ENCODE measurements at places on chromosomes 2 and 18.
A peak's percentile ranks its signal among the peaks of the same experiment; 100 is the strongest.

GRCh38 chr2:217691920-217692666 is 310.7 kb downstream of the TNS1 start:
- DNase-seq = no peak

GRCh38 chr2:109353806-109354745 is 225.1 kb downstream of the SH3RF3 start:
- no peak for DNase-seq

- no peak for DNase-seq
Measured at GRCh38 chr2:73993376-73993775, 8.7 kb downstream of the TET3 start.

GRCh38 chr2:229081411-229081810 is 189.7 kb downstream of the PID1 start:
- DNase-seq = no peak

- no peak for DNase-seq
Measured at GRCh38 chr2:70888923-70889715, 46.6 kb upstream of the ATP6V1B1 start.

DNA sequence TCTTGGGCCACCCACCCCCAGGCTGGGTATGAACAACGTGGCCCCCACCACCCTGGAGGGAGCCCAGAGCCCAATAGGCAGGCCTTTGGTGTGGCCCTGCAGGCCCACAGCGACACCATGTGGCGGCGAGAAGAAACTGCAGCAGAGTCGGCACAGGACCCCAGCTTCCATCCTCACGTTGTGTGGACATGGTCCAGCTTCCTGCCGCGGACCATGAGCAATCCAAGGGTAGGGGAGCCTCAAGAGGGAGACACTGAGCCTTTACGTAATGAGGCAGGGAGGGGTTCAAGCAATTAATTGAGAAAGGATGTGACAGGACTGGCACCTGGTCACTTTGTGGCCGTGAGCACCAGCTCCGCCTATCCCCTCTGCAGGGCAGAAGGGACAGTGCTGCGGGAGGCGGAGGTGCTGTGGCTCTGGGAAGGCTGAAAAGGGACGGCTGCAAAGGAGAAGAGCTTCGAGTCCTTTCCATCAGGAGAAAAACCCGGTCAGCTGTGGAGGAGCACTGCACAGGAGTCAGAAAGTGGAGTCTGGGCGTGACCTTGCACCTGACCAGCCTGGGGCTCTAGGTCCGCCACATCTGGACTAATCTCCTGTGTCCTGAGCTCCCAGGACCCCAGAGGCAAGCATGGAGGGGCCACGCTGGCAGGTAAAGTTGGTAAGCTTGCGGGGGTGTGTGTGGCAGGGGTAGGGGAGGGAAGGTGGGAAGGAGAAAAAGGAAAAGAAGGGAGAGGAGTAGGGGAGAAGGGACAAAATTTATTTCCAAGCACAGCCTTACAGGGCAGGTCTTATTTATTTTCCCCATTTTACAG is 44.9 kb downstream of the TMEM37 start:
- DNase-seq = peak; percentile 76

DNA sequence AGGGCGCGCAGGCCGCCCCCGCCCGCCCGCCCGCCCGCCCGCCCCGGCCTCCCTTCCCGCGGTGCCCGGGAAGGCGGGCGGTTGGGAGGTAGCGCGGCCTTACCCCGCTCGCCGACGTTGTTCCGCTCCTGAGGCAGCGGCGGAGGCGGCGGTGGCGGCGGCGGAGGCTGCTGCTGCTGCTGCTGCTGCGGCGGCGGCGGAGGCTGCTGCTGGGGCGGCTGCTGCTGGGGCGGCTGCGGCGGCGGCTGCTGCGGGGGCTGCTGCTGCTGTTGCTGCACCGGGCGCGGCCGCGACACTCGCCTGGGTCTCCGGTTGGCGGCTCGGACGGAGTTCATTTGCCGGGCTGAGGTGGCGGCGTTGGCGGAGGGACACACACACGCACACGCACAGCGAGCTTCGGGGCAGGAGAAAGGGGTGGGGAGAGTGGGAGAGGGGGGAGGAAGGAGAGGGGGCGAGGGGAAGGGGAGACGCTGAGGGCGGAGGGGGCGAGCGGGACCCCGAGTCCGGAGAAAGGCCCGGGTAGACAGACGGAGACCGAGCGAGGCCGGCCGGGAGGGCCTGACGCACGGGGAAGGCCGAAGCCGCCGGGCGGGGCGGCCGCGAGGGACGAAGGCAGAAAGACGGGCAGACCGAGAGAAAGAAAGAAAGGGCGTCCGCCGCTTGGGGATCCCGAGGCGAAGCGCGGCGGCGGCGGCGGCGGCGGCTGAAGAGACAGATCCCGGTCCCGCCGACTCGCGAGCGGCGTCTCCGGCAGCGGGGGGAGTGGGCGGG is 727 bp downstream of the FBXO11 start:
- no peak for DNase-seq

DNA sequence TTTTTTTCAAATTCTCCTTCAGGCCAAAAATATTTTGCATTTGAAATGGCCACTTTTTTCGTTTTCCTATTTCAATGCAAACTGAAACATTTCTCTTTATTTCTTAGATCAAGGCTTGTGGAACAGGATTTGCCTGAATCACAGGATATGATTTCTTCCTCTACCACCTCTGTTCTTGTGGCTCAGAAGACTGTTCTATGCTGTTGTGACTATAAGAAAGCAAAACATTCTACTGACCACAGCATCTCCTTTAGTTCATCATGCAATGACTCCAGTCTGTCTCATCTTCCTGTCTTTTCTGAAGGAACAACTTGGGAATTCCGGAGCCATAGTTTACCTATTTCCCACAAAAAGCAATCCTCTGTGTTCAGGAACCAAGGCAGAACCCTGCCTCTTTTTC is 16.2 kb upstream of the ZNF512 start:
- DNase-seq = no peak

DNA sequence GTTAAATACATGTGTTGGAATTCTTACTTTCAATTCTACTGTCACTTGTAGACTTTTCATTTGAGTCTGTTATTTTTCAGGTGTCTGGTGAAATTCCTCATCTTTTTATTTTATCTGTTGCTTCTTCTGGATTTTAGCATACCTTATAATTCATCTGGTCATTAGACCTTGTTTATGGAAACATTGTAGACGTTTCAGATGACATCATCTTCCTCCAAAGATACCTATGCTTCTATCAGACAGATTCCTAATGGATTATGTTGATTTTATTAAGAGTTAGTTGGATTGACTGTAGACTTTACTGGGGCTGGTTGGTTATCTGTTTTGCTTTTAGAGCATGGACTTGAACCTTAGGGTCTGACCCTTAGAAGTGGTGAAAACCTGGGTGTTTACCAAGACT is 15.3 kb upstream of the MFSD2B start:
- no peak for DNase-seq

DNA sequence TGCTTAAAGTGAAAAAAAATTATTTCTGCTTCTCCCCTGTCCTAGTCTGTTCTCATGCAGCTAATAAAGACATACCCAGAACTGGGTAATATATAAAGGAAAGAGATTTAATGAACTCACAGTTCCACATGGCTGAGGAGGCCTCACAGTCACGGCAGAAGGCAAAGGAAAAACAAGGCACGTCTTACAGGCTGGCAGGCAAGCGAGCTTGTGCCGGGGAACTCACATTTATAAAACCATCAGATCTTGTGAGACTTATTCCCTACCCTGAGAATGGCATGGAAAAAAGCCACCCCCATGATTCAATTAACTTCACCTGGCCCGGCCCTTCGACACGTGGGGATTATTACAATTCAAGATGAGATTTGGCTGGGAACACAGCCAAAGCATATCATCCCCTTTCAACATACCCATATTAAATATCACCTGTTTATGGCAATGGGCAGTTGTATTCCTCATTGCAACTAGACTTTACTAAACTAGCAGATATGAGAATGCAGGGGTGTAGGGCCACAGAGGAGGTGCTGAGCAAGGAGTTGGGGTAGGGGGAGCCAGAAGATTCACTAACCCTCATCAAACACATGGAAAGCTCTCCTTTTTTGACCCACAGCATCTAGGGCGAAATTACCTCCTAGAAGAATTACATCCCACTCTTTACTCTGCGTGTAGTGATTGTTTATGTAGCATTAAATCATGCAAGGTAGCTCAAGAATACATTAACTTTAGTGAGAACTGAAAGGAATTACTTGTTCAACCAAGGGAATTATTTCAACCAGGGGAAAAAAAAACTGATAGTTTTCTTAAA is 183.3 kb upstream of the DOK6 start:
- DNase-seq = no peak

DNA sequence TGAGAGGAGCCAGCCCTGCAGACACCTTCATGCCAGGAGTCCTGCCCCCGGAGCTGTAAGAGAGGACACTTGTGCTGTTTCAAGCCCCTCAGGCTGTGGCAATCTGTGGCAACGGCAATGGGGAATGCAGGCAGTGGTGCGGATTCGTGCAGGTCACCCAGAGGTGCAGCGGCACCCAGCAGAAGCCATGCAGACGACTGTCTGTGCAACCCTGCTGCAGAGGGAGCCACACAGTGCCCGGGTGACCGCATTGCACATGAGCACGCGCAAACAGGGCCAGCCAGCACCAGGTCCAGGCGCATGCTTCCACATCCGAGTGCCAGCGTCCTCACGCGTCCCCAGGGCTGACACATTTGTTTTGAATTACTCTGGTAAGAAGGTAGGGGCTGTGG is 84.8 kb upstream of the GPC1 start:
- DNase-seq = no peak

DNA sequence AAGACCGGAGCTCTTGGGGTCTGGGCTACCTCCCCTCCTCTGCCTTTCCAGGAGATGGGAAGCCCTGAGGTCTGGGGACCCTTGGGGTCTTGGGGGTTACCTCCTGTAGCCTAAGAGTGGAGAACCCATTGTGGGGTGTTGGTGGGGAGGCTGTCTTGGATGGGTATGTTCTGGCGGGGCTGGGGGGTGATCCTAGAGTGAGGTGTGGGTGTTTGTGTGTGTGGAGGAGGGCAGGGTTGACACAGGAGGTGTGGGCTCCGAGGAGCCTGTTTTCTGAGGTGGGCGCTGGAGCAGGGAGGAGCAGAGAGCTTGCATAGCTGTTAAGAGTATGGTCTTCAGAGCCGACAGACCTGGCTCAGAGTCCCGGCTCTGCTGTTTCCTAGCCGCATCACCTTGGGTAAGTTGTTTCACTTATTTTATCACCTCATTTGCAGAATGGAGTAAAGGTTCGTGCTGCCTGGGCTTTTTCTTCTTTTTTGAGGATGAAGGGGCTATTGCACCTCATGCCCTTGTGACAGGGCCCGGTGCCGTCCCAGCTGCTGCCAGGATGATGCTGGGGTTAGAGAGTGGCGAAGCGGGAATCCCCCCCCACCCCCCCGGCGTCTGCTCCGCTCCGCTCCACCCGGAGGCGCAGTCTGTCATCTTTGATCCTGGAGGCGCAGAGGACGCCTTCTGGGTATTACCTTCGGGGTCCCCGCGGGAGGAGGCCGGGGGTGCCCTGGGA is 17.2 kb downstream of the TET3 start:
- DNase-seq = no peak

- DNase-seq = peak; percentile 27
Measured at GRCh38 chr2:42457011-42457410, 36.8 kb downstream of the KCNG3 start.

DNA sequence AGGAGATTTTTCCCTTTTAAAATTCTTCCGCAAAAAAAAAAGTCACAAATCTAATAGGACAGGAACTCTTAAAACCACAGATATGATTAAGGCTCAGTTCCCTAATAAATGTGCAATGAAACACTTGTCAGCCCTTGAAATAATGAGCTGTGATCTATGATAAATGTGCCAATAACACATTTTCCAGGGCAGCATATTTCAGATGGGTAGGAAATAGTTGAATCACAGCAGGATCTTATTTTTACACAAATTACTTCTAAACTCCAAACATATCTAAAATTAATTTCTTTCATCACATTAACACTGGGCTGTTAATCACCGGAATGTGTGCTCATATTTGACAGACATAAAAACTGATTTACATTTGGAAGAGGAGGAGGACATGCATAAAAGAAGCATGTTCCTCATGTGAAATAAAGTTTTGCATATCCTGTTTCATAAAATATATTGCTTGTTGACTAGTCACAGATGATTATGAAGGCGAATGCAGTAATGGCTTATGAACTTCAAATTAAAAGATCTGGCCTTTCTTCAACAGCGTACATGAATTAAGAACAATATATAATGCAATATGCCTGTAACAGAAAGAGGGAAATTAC is 281.4 kb downstream of the PAX3 start:
- DNase-seq = no peak

GRCh38 chr2:221731432-221732145 is 159.5 kb upstream of the EPHA4 start:
- DNase-seq = no peak

GRCh38 chr2:12335131-12335530 is 381.6 kb upstream of the TRIB2 start:
- DNase-seq = no peak

Data from NT2/D1 (cell line).